ENCODE measurements at places on chromosomes 6 and 20.

DNA sequence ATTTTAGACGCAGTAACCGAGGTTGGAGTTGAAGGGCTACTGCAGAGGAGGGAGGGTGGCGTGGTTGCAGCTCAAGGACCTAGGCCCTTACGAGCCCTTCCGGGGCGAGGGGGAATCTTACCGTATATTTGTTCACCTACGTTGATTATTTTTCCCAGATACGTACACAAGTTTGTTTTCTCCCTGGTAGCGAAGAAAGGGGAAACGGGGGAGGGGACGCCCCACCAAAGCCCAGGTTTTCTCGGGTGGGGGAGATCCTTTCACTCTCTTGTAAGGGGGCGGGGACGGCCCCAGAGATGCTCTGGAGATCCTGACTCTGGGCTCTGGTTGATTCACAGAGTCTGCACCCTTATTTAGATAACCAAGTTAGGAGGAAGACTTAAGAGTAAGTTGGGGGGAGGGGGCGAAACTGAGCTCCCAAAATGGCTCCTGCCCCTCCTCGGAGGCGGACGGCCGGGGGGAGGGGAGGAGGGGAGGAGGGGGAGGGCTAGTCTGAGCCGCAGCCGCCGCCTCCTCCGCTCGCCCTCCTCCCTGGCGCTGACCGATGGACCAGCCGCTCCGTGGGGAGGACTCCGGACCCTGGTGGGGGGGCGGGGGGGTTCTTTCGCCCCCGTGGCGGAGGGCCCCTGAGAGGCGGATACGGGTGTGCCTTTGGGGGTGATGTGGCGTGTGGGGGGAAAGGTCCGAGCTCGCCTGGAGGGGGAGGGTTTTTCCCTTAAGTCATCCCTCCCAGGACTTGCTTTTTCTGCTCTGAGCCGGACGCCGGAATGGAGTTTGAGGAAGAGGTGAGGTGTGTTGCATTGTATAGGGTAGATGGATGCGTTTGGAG is 2.2 kb downstream of the BRD2 start:
- DNase-seq = peak; percentile 81

DNA sequence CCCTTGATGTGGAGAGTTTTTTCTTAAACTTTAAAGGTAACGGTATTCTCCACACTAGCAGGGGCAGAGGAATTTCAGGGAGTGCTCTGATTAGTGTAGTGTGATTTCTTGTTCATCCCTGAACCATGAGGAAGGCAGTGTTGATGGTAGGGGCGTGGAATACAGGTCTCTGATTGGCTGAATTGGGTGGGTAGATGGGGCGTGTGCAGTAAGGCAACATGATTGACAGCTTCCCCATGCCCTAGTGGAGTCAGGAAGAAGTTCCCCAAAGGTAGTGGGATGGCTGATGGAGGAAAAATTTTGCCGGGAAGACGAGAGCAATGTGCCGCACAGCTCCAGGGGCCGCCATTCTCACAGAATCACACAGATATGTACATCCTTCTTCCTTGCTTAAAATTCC is 97.4 kb upstream of the SALL4 start:
- DNase-seq = no peak

- DNase-seq = peak; percentile 48
Observed at GRCh38 chr6:43575105-43575771, 600 bp downstream of the XPO5 start.

- no peak for DNase-seq
Observed at GRCh38 chr6:157528931-157529653, 148.1 kb downstream of the ZDHHC14 start.

GRCh38 chr6:143185288-143185687 is 124.6 kb downstream of the AIG1 start:
- DNase-seq = no peak

DNA sequence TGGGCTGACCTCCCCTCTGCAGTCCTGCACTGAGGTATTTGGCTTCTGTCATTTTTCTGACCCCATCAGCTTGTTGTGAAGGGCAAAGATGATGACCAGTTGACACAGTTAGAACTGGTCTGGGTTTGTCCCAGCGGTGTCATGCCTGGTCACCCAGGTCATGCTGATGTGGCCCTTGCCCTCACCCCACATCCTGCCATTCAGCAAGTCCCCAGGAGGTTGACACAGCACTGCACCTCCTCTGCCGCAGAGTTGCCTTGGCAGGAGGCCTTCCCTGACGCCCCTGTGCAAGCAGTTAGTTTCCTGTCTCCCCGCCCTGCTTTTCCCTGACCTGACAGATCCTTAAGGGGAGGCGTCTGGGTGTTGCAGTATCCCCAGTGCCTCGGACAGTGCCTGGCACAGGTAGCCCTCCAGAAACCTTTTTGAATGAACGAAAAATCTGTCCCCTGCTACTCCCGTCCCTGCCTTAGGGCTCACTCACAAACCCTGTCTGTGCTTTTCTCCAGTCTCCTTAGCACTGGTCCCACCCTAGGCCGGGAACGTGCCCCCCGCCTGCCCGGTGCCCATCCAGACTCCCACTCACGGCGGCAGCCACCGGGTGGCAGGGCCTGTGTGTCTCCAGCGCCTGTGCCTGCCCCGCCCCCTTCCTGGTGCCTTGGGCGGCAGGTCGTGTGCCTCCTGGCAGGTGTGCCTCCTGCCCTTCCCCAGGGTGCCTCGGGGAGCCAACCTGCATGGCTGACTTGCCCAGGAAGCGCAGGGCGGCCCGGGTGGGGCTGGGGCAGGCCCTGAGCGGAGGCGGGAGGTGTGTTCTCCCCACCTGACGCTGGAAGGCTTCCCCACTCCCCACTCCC is 146.3 kb upstream of the RNF24 start:
- no peak for DNase-seq

DNA sequence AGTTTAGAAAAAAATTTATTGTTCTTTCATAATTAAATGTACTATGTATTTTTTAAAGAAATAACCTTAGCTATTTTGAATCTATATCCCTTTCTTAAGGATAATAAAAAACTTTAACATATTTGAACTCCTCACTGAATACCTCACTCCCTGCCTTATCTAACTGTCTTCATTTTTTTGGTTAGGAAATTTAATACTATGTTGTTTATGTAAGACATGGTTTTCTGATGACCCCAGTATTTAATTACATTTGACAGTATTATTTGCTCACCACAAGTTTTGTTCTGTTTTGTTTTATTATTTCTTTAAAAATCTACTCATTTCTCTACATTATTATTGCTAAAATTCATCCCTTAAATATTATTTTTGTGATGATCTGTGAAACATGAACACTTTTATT is 394.4 kb upstream of the ADGRB3 start:
- no peak for DNase-seq

DNA sequence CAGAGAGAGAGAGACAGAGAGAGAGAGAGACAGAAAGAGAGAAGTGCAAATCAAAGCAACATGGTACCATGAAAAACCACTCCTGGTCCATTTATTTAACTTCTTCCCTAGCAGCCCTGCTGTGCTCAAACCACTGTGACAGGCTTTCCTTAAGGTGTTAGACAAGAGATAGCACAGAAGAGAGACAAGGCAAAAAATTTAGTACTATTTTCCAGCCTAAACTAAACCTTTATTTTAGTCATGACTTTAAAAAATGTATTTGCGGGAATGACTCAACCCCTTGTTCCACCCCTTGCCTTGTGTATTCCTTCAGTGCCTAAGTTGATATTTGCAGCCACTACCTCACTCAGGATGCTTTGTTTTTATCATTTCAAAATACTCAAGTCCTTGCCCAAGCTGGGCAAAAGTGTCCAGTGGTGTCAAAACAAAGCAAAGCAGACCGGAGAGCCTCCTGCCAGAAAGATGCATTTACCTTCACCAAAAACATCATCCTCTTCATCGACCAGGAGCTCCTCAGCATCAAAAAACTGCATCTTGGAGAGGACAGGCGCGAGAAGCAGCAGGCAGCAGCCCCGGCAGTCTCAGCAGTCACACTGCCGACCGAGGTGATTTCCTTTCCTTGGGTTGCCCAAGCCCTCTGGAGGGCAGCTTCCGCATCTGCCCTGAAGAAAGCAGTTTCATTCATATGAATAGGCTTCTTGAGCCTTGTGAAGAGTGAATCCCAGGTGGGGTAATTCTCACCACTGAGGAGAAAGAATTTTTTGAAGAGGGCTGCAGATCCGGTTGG is at the start of gene RIPOR2:
RIPOR2 (minus strand) TSS at position 595 of the 787 bp plus-strand sequence; CDS start at position 533, 62 bp downstream.
- DNase-seq = peak; percentile 58

GRCh38 chr20:53800883-53801604 is 207.4 kb upstream of the ZNF217 start:
- no peak for DNase-seq

- no peak for DNase-seq
Observed at GRCh38 chr6:155915651-155916050, 460.0 kb upstream of the NOX3 start.

DNA sequence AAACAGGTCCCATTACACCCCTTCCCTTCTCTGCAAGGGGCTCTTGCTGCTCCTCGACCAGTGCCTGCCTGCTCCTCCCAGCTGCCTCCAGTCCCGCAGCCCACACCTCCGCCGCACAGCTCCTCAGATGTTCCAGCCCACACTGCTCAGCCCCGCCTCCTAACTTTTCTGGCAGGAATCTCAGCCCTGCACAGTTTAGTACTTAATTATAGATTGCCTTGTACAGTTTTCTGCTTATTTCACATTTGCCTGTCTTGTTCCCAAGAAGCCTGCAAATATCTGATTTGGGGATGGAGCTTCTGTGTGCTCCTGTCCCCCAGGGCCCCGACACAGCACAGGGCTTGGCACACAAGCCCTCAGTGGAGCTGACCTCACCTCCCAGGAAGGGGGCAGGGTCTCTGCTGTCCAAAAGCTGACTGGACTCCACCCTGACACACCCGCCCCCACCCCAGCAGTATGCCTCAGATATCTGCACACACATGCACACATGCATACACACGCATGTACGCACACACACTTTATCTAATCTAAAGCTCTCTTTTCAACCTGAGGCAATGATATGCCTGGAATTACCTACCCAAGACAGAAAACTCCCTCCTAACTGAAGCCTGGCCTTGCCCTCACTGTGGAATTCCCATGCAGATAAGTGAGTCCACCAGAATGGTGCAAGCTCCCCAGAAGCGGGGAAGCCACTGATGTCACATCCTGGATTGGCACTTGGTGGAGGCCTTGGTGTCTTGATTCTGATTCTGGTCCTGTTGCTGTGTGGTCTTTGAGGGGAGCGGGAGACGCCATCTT is 1.2 kb upstream of the PNPLA1 start:
- DNase-seq = no peak

DNA sequence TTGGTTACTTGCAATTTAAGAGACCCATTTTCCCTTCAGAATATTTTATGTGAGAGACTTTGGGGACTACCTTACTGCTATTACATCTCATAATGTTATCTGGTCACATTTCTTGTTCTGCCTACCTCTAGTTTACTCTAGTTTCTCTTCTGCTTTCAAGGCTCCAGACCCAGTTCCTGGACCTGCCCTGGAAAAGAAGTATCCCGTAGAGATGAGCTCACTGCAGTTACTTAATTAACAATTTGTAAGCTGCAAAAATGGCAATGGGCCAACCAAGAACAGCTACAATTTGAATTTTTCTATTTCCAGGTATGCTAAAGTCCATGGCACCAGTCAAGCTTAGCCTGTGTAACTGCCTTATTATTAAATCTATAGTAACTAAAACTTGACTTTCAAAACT is 25.0 kb downstream of the TAB2 start:
- DNase-seq = no peak

GRCh38 chr20:19211661-19212468 is 577 bp upstream of the SLC24A3 start:
- DNase-seq = no peak

- DNase-seq = no peak
Observed at GRCh38 chr6:146847426-146847825, 248.7 kb downstream of the ADGB start.

DNA sequence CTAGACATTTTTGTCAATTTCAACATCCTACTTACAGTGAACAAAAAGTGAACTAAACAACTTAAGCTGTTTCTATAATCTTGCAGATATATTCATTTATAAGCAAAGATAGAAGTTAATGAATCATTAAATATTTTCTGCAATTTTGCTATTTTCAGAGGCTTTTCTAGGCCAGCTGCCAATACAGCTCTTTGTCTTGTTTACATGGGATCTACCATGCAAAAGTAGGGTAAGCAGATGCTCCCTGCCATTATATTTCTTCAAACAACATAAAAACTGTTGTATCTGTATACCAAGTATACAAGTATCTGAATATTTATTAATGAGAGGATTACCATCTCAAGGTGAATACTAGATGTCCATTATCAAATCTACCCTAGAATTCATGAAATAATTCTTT is 15.4 kb downstream of the PNISR start:
- DNase-seq = no peak

GRCh38 chr20:24584538-24585356 is 115.3 kb downstream of the SYNDIG1 start:
- DNase-seq = no peak

DNA sequence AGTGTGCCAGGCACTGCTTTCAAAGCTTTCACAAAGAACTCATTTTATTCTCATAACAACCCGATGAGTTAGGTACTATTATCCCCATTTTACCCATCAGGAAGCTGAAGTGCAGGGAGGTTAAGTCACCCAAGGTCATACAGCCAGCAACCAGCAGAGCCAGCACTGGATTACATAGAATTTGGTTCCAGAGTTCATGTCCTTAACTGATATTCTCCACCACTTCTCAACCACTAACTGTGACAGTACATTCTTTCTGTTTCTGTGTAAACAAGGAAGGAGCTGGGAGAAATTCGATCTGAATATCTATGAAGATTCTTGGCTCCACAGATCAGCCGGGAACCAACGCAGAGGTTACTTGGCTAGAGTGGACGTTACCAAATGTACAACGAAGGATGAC is 98.0 kb downstream of the KIF16B start:
- no peak for DNase-seq

DNA sequence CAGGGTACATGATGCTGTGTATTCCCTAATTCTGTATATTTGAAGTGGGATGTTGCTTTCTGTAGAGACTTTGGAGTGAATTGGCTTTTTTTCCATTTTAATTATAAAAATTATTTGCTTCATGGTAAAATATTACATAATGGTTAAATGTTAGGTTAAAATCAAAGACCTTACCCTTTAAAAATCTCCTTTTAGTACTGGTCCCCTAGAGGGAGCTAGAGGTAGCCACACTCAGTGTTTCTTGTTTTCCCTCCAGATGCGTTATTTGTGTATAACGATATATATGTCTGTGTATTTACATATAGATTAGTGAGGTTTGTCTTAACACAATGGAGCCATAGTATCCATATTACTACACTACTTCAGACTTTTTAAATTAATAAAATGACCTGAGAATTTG is 146.7 kb downstream of the PLCB4 start:
- DNase-seq = no peak

DNA sequence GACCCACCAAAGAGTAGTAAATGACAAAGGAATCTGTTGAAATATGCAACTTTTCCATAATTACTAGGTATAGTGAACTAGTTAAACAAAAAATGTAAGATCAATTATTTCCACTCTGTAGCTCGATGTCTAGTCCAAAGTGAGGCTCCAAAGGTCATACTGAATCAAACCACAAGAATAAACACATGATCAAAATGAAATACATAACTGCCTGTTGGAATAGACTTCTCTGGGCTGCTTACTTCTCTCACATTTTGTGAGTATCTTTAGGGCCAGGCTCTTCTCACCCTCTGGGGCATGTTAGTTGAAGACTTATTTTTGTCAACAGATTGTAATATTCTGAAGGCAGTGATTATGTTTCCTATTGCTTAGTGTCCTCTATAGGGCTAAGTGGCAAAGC is 103.7 kb upstream of the TMEM170B start:
- no peak for DNase-seq

Measured in stimulated activated CD4-positive, alpha-beta T cell treated with anti-CD3 and anti-CD28 coated beads, Interleukin-4, amount 100 ng/mL, for 1 hour (primary cell).